ENCODE measurements at places on chromosomes 4 and X.

DNA sequence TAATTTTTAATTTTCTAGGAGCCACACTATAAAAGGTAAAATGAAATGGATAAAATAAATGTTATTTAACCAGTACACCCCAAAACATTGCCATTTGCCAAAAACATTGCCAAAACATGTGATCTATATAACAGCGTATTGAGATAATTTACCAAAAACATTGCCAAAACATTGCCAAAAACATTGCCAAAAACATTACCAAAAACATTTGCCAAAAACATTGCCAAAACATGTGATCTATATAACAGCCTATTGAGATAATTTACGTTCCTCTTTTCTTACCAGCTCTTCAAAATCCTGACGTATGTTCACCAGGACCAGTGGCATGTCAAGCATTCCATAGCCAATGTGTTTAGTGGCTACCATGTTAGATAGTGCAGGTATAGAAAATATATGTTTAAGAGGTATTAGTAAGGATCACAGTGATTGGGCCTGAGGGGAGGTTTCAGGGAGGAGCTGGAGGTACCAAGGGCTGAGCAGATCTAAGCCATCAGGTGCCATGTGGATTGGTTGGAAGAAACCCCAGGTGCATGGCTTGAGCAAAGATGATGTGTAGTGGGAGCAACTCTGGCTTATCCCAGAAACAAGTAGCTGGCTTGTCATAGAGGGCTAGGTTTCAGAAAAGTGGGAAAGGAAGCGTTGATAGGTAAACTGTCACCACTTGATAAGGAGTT lies 42.6 kb downstream of the RAPGEF2 start:
- no peak for DNase-seq

GRCh38 chrX:18297251-18297650 lies 57.2 kb downstream of the SCML2 start:
- DNase-seq = no peak

GRCh38 chrX:10076765-10077164 lies 80.0 kb upstream of the CLCN4 start:
- DNase-seq = no peak

DNA sequence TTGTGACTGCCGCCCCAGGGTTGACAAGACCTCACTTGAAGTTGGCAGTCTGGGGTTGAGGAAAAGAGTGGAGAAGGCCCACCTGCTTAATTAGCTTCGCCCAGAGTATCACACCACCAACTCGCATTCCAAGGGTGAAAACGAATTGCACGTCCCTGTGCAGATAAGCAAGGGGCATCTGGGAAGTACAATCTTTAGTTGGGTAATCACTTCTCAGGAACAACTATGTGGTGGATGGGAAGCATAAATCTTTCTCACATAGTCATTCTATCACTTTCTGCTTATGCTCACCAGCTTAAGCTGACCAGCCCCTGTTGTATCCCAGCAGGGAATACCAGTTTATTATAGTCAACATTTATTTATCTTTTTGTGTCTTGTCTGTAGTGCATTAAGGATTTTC lies 14.3 kb downstream of the SPCS3 start:
- no peak for DNase-seq

GRCh38 chrX:12142661-12143060 lies 4.4 kb downstream of the FRMPD4 start:
- DNase-seq = no peak

- no peak for DNase-seq
Measured at GRCh38 chr4:53152467-53152866, 213.4 kb downstream of the SCFD2 start.

DNA sequence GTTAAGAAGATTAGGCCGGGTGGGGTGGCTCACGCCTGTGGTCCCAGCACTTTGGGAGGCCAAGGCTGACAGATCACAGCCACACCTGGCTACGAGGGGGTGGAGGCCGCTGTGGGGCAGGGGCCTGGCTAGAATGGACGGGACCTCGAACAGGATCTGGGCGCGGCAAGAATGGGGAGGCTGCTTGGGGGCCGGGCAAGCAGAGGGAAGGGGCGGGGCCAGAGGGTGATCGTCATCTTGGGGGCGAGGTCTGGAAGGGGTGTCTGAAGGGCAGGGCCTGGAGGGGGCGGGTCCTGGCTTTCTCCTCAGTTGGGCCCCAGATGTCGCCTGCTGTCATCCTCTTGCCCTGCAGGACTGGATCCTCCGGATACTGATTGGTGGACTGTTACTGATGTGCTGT lies 57.3 kb upstream of the ENPEP start:
- DNase-seq = no peak

DNA sequence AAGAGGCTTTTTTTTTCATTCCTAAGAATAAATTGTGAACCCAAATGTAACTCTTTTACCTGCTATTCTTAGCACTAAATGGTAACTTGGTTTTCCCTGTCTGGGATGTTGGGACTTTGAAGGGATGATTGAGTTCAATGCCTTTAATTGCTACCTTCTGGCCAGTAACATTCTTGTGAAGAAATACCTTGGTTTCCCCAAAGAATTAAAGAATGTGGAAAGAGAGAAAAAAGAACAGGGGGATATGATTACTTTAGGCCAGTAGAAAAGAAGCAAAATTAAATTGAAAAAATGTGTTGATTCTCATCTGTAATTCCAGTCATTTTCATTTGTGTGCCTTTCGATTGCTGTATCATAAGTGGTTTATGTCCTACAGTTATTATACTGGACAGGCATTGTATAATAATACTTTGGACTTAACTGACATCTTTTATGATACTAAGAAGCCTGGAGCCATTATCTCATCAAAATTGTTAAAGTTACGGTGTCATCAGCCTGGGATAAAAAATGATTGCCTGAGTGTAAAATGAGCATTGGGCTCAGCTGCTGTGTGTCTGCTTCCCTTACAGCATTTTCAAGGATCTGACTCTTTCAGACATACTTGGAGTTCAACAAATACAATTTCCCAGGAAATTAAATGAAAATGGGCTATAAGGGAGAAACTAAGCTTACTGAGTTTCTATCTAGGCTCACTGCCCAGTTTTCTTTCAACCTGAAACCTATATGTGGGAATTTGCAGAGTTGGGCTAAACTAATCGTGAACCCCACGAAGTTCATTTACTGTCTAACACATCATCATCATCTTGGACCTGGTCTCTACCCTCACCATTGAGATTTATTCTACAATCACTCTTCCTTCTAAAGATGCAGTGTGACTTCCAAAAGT lies 146.3 kb downstream of the SHROOM3 start:
- no peak for DNase-seq

- no peak for DNase-seq
Measured at GRCh38 chr4:89048906-89049601, 7.9 kb downstream of the FAM13A start.

GRCh38 chr4:35087218-35087617 lies 1157.1 kb downstream of the ARAP2 start:
- no peak for DNase-seq

DNA sequence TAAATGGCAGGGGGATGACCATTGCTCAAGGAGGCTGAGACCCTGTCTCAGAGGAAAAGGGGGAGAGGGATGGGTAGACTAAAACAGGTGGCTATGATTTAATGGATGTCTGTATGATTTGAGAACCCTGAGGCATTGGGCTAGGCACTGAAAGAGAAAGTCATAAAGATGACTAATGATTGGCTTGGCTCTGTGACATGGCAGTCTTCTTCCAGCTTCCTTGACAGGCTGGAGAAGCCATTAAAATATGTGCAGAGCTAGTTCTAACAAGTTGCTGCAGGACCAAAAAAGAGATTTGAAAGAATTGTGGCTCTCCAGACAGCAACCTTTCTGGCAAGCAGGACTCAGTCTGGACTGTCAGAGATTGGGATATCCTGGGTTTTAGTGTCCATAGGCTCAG lies 53.6 kb downstream of the AMER1 start:
- DNase-seq = no peak

Data from inflammatory macrophage treated with lipopolysaccharide for 4 hours (primary cell).